Amniotic stem cell (primary cell): ENCODE measurements at places on chromosomes 13 and 19.

DNA sequence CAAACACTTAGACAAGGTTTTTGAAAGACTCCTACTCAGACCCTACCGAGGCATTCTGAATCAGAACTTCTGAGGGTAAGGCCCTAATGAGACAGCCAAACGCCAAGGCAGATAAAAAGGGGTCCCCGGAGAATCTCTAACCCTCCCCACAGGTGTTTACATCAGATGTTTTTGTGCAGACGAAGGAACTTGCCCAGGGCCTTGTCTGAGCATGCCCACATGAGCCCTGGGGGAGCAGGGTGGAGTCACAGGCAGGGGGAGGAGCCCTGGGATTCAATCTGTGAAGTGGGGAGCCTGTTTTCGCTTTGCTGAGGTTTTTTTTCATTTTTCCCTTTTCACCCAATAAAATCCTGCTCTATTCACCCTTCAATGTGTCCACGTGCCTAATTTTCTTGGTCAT is 61.6 kb upstream of the MED4 start:
- no peak for DNase-seq

GRCh38 chr19:44857837-44858236 is 11.7 kb downstream of the NECTIN2 start:
- DNase-seq = no peak

DNA sequence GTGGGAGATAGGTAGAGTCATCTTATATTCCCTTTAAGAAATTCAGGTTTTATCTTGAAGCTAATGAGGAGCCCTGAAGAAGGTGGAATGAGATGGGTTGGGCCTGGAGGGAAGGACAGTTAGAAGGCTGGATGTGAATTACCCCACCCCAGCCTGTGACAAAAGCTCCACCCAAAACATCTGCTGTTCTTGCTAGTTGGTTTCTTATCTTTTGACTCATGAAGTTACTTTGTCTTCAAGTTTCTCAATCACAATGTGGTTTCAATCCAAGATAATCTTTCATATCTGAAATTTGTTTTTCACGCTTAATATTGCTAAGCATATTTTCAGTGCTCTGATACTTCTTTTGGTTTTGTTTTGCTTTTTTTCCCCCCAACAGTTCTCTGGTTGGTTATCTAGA is 38.3 kb upstream of the HMGB1 start:
- DNase-seq = no peak

DNA sequence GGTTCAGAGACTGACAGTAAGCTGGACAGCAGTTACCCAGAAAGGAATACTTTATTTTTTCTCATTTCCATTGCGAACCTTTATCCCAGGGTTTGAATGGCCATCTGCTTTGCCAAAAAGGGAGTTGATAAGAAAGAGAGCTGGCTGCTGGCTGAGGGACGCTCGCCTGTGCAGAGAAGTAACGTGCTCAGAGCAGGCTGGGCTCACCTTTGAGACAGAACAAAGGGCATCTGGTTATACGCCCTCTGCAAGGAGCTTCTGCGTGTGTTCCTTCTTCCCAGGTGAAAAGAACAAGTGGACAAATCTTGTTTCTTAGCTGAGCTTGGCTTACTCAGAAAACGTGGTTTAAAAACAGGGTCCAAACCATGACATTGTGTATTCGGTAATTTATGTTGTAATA is 47.4 kb downstream of the EFNB2 start:
- no peak for DNase-seq

- DNase-seq = no peak
Measured at GRCh38 chr13:90447034-90447733, 900.3 kb upstream of the MIR17HG start.

DNA sequence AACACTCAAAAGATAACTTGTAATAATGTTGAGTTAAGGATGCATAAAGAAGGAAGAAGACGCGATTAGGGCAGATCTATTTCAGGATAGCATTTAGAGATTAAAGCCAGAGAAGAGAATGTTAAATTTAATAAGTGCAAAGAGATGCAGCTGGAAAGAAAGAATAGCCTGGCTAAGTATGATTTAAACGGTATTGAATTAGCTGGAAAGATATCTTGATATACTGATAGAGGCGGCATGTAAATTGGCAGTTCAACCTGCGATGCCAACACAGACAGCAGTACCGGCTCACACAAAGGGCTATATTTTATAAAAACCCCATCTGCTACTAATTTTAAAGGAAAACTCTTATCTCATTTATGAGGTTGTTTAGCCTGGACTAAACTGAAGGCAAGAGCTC is 121.4 kb downstream of the ENOX1 start:
- no peak for DNase-seq

- DNase-seq = peak; percentile 66
Measured at GRCh38 chr19:52535771-52536447, 8.4 kb downstream of the ZNF808 start.

DNA sequence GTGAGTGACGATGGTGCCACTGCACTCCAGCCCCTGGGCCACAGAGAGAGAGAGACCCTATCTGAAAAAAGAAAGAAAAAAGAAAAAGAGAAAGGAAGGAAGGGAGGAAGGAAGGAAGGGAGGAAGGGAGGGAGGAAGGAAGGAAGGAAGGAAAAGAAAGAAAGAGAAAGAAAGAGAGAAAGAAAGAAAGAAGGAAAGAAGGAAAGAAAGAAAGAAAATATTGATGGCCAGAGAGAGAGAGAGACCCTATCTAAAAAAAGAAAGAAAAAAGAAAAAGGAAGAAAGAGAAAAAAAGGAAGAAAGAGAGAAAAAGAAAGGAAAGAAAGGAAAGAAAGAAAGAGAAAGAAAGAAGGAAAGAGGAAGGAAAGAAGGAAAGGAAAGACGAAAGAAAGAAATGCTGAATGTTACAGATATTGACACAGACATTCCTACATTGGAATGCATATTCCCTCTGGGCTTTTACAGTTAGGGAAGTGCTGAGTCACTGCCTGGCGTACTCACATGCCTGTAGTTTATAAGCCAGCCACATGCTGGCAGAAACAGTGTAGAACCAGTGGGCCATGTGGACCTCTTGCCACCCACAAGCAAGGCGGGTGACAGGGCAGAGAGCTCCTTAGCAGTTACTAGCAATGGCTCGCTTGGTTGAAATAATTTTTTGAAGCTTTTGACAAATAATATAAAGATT is 34.6 kb upstream of the SLC46A3 start:
- DNase-seq = peak; percentile 64

DNA sequence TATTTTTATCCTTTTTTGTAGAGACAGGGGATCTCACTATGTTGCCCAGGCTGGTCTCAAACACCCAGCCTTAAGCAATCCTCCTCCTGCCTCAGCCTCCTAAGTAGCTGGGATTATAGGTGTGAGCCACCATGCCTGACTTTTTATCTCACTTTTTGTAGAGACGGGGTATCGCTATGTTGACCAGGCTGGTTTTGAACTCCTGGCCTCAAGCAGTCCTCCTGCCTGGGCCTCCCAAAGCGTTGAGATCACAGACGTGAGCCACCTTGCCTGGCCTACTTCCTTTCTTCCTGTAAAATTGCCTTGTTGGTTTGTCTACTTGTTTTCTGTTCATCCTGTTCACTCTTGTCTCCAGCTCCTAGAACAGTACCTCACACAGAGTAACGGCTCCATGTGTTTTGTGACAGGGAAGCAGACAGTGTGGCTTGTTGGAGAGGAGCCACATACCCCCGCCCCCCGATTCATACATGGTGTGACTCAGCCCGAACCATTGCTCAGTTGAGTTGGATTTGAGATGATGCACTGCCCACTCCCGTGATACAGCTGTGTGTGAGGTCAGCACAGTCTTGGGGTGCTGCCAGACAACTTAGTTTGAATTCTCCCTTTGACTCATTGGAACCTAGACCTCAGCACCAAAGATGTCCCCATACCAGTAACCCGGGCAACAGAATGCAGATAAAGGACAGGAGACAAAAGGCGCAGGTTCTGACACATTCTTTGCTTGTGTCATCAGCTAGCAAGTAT is 34.2 kb downstream of the GPR42 start:
- peak; percentile 31 for DNase-seq

- no peak for DNase-seq
Measured at GRCh38 chr19:20478936-20479335, 86.6 kb downstream of the ZNF737 start.

DNA sequence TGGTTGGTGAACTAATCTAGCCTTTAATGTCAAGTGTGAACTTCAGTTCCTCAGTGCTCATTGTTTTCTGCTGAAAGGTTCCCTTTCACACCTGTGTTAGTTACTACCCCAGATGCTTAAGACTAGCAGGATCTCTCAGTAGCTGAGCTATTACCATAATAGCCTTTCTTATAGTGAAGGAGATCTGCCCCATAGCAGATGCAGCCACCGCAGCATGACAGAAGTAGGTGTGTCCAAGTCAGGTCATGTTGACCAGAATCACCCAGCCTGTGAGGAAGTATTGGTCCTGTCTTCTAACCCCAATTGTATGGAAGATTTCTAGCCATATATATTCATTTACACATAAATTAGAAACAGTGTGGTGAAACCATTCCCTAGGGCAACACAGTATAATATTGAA is 37.3 kb downstream of the ZAR1L start:
- no peak for DNase-seq

- DNase-seq = no peak
Measured at GRCh38 chr13:101736566-101736965, 284.1 kb downstream of the ITGBL1 start.

- peak; percentile 11 for DNase-seq
Measured at GRCh38 chr19:45901432-45901911, 941 bp downstream of the MYPOP start.

DNA sequence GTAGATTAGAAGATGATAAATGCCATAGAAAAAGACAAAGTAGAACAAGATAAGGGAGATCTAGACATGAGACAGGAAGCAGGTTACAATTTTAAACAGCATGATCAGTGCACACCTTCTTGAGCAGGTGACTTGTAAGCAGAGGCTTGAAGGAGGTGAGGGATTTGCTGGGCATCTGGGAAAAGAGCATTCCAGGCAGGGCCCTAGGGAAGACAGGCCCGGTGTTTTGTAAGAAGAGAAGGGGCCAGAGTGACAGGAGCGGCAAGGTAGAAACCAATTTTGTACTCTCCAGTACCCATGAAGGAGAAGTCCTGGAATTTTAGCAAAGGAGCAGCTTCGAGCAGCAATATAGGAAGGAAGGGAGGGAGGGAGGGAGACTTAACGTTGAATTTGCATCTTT is 296.5 kb downstream of the MZT1 start:
- no peak for DNase-seq

- DNase-seq = no peak
Measured at GRCh38 chr19:10362259-10362658, 18.1 kb downstream of the TYK2 start.

GRCh38 chr13:57698851-57699250 is 67.3 kb downstream of the PCDH17 start:
- no peak for DNase-seq

GRCh38 chr13:104111031-104111430 is 1044.8 kb upstream of the SLC10A2 start:
- no peak for DNase-seq

GRCh38 chr19:48760504-48761205 is 5.3 kb downstream of the FGF21 start:
- DNase-seq = no peak

DNA sequence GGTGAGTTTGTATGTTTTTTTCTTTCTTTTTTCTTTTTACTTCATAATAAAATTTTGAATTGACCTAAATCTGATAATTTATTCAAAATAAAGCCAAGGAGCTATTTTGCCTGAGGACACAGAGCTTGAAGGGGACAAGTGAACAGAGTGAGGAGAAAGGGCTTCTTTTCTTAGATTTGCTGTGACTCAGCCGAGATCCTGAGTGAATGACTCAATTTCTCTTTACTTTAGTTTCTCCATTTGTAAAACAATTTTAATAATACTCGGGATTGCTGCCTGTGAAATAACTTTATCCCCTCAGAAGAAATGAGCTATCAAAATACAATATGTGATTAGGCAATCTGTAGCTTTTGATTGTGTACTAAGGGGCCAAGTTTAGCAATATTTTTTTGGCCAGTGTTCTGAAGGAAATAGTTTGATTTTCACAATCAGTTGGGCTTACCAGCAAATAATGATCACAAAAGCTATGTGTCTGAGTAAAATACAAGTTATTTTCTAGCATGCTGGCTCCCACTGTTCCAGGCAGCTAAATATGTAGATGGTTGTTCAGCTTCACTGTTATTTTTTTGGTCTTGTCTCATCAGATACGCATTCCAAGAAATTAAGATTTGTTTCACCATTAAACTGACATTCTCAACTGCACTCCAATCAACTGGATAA is 437.5 kb downstream of the FGF9 start:
- DNase-seq = no peak

DNA sequence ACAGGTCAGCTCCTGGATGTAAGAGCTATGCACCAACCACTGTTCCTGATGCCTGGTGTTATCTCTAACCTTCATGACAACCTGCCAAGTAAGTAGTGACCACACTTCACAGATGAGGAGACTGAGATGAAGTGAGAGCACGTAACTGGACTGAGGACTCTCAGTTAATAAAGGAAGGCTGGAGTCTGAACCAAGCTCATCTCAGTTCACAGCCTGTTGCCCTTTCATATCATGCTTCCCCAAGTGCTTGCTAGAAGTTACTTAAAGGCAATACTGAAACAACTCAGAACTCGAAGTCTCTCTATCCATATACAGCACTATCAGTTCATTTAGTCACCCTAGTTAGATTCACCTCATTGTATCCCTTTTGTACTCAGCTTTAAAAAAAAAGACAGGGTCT is 119.7 kb downstream of the ABCC4 start:
- DNase-seq = no peak

DNA sequence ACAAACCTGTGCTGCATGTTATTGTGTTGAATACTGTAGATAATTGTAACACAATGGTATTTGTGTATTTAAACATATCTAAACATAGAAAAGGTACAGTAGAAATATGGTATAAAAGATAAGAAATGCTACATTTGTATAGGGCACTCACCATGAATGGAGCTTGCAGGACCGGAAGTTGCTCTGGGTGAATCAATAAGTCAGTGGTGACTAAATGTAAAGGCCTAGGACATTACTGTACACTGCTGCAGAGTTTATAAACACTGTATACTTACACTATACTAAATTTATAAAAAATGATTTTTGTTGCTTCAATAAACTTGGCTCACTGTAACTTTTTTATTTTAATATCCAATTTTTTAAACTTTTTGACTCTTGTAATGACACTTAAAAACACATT is 34.4 kb downstream of the LMO7 start:
- DNase-seq = peak; percentile 19

GRCh38 chr13:22061371-22061805 is 390.5 kb downstream of the FGF9 start:
- no peak for DNase-seq
